ENCODE measurements at places on chromosomes 1 and 21.

GRCh38 chr1:207754974-207755700 lies 3.3 kb downstream of the CD46 start:
- DNase-seq, result no peak

- no peak for DNase-seq
These were observed 49.5 kb upstream of the CD1D start for GRCh38 chr1:158131217-158131616.

GRCh38 chr21:41634858-41635257 lies 126.9 kb upstream of the TMPRSS2 start:
- DNase-seq, result no peak

DNA sequence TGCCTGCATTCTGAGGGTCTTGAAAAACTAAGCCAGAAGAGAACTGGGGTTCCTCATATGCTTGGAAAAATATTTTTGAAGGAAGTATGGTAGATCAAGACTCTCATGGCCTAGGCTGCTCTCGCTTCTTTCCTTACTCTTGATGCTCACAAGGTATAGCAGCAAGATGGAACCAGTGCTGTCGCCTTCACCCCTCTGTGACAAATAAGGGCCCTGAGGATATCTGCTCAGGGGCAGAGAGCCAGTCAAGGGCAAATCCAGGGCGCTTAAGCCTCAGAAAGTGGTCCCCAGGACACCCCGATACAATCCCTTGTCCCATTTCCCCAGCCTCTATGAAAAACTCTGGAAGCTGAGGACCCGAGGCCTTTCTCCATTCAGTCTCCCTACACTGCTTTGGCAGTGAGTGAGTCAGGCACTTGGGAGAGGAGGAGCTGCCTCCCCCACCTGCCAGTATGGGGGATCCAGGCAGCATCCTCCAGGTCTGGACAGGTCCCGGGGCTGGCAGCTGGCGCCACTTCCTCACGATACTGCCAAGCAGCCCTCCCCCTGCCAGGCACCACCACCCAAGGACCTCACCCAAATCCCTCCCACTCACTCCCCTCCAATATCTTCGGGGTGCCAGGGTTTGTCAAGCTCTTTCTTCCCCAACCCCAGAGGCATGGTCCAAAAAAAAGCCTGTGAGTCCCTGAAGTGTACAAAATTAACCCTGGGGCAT lies 1.3 kb downstream of the IGSF9 start:
- DNase-seq, result no peak

All from activated CD4-positive, alpha-beta T cell treated with anti-CD3 and anti-CD28 coated beads, Interleukin-2, amount 50 U/mL, for 48 hours (primary cell).